ENCODE measurements at places on chromosomes 13 and 19.

GRCh38 chr19:39362682-39363657, 20.7 kb downstream of the SAMD4B start:
- no peak for DNase-seq

DNA sequence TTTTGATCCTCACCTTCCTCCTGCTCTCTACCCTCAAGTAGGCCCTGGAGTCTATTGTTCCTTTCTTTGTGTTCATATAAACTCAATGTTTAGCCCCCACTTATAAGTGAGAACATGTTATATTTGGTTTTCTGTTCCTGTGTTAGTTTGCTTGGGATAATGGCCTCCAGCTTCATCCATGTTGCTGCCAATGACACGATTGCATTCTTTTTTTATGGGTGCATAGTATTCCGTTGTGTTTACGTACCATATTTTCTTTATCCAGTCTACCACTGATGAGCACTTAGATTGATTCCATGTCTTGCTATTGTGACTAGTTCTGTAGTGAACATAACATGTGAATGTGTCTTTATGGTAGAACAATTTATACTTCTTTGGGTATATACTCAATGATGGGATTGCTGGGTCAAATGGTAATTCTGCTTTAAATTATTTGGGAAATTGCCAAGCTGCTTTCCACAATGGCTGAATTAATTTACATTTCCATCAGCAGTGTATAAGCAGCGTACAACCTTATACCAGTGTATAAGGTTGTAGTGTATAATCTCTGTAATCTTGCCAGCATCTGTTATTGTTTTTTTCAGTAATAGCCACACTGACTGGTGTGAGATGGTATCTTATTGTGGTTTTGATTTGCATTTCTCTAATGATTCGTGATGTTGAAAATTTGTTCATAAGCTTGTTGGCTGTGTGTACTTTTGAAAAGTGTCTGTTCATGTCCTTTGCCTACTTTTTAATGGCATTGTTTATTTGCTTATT, 288.9 kb downstream of the KCNRG start:
- no peak for DNase-seq

- DNase-seq = no peak
Observed at GRCh38 chr19:17404621-17405249, 695 bp downstream of the BST2 start.

- DNase-seq = no peak
Observed at GRCh38 chr19:28920269-28921066, 292.5 kb downstream of the UQCRFS1 start.

- DNase-seq = no peak
Observed at GRCh38 chr13:100933841-100934240, 259.2 kb upstream of the TMTC4 start.

GRCh38 chr19:48845384-48845783, 9.1 kb upstream of the HSD17B14 start:
- no peak for DNase-seq

GRCh38 chr19:35908973-35909683, 1.0 kb upstream of the TYROBP start:
- no peak for DNase-seq

DNA sequence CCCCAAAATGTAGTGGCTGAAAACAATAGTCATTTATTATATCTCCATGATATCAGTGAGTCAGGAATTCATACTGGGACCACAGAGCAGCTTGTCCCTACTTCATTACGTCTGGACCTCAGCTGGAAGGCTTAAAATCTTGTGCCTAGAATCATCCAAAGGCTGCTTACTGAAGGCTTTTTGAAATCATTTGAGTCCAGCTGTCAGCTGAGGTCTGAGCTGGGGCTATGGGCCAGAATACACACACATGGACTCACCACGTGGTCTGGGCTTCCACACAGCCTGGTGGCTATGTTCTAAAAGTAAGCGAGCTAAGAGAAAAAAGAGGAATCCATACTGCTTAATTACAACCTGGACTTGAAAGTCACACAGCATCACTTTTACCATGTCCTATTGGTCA, 209.2 kb downstream of the KCTD12 start:
- DNase-seq = no peak

DNA sequence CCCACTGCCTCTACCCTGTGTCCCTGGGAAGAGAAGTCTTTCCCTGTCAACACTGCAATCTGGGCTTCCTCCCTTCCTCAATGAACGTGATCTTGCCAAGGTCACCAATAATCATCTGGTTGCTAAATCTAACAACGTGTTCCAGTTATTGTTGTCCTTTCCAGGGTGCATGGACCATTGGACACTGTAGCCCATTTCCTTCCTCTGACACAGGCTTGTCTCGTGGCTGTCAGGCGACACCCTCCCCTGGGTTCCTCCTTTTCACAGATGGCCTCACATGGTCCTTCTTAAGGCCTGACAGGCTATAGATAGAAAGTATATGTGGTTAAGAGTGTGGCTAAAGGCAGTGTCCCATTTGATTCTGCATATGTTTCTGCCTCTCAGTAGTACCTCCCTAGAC, 67.7 kb upstream of the STARD13 start:
- no peak for DNase-seq

DNA sequence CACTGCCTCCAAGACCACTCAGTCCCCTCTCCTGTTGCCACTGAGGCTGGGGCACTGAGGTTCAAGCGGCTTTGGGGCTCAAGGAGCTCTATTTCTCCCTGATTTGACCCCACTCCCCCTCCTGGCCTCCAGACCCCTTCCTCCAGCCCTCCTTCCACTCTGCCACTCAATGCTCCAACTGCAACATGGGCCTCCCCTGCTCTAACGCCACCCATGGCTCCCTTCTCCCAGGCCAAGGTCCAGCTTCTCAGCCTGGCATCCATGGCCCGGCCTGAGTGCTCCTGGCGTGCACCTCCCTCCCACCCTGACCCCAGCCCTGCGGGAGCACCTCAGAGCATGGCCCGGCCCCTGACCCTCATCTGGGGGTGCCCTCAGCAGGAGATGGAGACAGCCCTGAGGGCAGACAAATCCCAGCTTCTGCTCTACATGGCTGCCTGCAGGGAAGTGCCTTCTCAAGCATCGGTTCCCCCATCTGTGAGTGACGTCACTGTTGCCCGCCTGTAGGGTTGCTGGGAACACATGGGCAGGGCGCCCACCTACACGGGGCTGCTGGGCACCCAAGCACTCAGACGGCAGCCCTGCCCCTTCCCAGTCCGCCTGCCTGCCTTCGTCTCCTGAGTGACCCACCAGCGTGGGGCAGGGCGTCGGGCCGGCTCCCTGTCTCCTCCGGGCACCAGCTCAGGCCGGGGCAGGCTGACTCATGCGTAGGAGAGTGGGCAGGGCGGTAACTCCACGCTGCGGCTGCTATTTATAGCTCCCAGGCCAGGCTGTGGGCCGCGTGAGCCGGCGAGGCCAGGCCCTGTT, 1.6 kb upstream of the DIRAS1 start:
- no peak for DNase-seq

DNA sequence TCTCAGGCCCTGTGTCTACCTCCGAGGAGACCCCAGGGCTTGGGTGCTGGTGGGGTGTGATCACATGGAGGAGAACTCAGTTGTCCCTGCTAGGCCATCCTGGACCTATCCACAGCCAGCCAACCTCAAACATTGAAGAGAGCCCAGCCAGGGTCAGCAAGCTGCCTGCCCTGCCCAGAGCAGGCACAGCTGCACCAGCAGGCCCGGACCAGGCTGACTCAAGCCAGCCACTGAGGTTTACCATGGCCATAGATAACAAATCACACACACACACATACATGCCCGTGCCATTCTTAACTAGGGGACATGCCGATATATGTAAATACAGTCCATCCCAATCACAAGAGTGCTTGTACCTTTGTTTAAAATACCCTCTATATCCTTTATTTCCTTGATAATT, 8.1 kb downstream of the ARHGEF7 start:
- no peak for DNase-seq

GRCh38 chr19:13381827-13382632, 124.2 kb downstream of the CACNA1A start:
- DNase-seq = no peak

- DNase-seq = no peak
Observed at GRCh38 chr19:45086480-45086879, 6.5 kb upstream of the PPP1R37 start.

GRCh38 chr13:66689037-66689619, 541.0 kb downstream of the PCDH9 start:
- no peak for DNase-seq

DNA sequence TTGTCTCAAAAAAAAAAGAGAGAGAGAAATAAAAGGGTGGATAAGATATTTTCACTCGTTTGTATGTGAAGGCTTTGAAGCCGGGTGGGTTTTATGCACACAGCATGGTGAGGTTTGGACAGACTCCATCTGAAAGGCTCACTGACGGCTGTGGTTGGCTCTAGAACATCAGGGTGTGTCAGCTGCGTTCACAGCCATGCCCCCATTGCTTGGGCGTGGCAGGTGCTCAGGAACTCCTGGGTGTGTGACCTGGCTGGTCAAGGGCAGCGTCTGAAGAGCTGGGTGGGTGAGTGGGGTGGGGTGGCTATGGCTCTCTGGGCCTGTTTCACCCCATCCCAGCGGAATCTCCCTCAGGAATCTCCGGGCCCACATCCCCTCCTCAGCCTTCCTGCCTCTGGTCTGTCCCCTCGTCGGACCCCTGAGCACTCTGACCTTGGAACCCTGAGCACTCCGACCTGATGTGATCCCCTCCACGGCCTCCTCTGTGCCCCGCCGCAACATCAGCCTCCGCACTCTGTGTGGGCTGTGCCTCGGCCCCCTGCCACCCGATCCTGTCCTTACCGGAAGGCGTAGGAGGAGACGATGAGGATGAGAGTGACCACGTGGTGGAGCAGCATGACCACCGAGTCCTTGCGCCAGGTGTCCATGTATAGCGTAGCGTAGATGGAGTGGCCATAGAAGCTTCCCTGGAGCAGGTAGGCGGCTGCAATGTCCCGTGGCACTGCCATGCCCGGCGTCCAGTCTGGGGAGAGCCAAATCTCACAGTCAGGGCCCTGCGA, 12.2 kb downstream of the CERS1 start:
- no peak for DNase-seq

DNA sequence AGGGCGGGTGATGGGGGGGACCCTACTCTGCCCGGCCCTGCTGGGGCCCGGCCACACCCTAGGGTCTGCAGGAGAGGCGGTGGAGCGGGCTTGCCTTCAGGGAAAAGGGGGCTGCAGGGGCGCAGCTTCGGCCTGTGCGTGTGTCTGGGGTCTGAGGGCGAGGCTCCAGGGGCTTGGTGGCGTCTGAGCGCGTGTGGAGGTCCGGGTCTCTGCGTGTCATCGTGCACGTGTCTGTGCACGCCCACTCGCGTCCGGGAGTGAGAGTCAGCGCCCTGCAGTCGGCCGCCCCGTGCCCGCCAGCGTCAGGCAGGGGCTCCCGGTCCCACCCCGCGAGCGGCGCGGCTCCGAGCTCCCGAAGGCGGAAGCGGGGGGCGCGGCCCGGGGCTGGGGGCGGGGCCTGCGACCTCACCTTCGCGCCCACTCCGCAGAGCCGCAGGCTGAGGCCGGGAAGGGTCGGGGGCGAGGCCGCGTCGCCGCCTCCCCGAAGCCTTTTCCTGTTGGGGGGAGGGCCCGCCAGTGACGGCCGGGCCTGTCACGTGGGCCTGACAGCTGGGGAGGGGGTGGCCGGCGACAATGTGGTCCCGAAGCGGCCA, at the start of gene ARHGAP45:
Gene ARHGAP45 (plus strand): TSS at position 420 of the 593 bp plus-strand sequence. CDS start 239 bp downstream, outside the sequence.
- DNase-seq = no peak

DNA sequence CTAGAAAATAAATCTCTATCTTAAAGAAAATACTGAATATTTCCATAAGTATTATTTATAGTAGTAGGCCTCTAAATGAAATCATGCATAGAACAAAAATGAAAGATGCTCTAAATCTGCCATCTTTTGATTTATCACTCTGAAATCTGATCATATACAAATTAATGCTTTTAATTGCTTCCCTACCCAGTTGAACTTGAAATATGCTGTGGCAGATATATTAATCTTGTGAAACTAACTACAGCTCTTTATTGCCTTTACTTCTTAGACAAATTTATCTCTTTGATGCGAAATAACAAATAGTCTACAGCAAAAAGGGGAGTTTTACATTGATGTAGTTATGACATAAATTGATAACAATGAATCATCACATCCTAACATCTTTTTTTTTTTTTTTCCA, 510.7 kb upstream of the SLITRK6 start:
- no peak for DNase-seq

DNA sequence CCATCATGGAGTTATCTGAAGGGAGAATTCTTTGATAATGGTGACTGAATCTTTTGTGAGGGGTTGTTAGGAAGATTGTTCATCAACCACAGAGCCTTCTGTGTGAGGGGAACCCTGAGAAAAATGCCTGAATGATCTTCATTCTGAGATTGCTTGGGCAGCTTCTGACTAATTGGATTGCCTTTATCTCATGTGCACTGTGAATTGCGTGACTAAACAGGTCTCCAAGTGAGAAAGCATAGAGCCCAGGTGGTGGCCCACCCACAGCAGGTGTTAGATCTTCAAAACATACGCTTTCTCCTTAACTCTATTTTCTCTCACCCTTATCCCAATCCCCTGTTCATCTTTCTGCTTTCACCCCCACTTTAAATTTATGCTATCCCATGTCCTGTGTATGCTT, 58.3 kb downstream of the DOCK9 start:
- no peak for DNase-seq

GRCh38 chr13:39455521-39456175, 147.3 kb downstream of the LHFPL6 start:
- no peak for DNase-seq

- DNase-seq = no peak
Observed at GRCh38 chr13:23654111-23655110, 84.2 kb downstream of the TNFRSF19 start.

GRCh38 chr13:108325863-108326262, 56.3 kb downstream of the TNFSF13B start:
- DNase-seq = no peak

- no peak for DNase-seq
Observed at GRCh38 chr13:74443631-74444030, 309.4 kb upstream of the KLF12 start.

DNA sequence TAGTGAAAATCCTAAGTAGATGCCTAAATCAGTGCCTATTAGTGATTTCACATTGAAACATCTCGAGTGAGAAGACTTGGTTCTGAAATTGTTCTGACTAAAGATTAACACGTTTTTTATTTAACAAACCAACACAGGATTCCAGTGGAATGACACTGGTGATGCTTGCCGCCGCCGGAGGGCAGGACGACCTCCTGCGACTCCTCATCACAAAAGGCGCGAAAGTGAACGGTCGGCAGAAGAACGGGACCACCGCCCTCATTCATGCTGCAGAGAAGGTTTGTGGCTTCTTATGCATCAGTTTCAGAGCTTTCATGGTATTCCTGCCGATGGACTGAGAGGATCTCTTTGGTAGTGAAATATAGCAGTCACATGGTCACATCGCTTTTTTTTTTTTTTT, 28.1 kb downstream of the MPHOSPH8 start:
- DNase-seq = no peak

DNA sequence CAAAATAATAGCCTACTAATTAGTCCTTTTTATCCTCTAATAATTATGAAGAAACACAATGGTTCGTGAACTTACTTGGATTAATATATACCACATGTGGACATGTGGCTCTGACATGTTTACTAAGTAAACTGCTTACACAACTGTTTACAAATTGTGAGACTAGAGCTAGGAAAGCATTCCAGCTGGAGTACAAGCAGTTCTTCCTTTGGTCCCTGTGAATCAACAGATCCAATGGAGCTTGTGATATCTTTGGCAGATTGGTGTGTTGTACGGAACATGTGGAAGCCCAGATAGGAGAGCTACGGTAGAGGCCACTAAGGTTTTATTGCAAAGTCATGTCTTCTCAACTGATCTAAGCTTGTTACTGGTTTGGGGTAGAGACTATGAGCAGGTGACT, 145.5 kb upstream of the SPRY2 start:
- no peak for DNase-seq
